ENCODE measurements at places on chromosomes 5 and 9.

DNA sequence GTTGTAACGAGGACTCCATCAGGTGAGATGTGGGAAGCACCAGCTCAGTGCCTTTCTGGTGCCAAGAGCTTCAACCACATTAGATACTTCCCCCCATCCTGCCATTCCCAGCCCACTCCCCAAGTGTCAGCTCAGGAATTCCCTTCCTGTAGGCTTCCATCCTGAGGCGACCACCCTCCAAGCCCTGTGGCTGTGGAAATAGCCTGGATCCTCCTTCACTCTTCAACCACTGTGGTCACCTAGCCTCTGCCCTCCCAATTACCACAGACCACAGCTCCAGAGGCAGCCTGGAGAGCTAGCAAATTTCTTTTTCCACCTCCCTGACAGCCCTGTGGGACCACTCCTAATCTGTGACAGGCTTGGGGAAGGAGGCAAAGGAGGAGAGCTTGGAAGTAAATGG lies 219.8 kb upstream of the MAP3K1 start:
- DNase-seq = no peak

- DNase-seq = no peak
Measured at GRCh38 chr9:132879457-132880323, 992 bp downstream of the SPACA9 start.

DNA sequence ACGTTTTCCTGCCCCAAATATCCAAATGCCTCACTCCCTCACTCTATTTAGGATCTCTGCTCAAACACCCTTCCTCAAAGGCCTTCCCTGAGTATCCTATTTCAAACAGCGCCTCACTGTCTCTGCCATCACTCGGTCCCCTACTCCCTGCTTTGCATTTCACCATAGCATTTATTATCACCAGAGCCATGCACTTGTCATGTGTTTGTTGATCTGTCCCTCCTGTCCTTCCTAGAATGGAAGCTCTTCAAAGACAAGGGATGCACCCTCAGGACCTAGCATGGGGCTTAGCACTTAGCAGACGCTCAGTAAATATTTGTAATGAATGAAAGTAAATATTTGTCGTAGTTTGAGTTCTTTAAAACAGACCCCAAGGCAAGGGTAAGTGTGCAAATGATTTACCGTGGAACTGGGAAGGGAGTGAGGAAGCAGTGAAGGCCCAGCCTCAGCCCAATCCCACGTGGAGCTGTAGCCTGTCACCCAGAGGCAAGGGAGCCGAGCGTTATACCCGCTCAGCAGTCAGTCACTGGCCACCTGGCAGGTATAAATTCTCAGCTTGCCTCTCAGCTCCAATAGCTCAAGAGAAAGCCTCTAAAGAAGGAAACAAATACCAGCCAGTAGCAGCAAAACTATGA lies 97.7 kb upstream of the KIF2A start:
- DNase-seq = no peak

- no peak for DNase-seq
Measured at GRCh38 chr5:109987355-109987754, 297.6 kb downstream of the MAN2A1 start.

DNA sequence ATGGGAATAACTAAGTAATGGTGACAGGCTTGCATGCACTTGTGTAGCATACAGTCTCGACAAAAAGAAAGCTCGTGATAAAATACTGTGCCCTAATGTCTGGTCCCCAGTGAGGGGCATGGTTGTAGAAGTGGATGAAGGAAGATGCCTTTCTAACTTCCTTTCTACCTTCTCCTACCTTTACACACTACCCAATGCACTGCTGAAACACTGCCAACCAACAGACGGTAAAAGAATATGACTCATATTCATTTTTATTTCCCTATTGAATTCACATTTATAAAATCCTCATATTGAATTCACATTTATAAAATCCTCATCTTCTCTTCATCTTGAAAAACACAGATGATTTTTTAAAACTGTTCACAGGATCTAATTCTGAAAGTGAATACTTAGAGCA lies 223.0 kb downstream of the PJA2 start:
- no peak for DNase-seq

Measured in hippocampal formation (tissue), 2 donors.